Fibroblast of lung (primary cell): ENCODE measurements at places on chromosomes 7 and 10. TPM values are rescaled to one million over a fixed set of nuclear protein-coding genes. Genes with fewer than 3 reads are reported as not detected.

DNA sequence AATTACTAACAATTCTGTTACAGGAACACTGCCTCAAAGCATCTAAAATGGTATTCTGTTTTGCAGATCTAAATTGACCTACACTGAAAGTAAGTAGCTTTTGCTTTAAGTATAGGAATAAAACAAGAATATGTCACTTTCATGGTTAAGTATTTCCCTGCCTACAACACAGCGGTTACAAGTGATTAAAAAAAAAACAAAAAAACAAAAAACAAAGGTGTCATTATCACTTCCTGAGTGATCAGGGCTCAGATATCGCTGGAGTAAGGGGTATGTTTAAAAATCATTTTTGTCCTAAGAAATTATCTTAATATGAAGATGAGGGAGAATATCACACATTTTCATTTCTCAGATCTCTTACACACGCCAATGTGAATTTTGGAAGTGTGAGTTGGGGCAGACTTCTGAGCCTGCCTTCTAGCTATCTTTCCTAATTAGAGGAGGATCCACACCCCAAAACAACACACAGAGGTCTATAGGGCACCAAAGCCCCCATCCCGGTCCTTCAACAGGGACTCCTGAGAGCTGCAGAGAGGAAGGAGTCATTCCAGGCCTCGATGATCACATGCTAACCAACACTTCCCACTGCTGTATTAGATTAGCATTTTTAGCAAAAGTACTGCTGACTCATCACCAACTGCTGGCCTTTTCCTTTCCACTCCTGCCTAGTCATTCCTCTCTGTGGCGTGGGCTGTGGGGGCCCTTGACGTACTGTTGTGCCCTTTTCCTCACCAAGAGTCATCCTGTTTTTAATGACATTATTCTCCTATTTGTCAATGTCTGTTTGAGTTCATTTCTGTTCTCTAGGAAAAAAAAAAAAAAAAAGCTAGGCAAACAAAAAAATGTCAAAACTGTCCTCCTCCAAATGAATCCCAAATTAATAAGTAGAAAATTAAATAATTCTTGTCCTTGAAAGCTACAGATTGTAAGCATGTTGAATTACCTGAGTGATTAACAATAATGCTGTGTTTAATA, 31.2 kb downstream of the PRTFDC1 start:
- DNase-seq: peak; percentile 98

DNA sequence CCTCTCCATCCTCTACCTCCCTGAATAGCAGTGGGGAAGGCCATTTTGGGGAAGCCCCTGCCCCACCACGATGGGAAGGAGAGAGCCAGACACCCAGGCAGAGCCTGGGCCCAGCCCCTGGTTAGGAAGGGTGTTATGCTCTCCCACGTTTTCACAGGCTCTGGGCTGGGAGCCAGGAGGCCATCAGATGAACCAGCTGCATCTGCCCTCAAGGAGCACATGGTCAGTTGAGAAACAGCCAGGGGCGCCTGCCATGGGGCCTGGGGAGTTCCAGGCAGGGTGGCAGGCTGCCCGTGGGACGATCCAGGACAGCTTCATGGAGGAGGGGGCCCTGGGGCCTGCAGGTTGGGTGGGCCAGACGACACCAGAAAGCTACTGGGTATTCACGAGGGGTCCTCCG, 47.5 kb downstream of the CAMK2B start:
- peak; percentile 59 for DNase-seq

DNA sequence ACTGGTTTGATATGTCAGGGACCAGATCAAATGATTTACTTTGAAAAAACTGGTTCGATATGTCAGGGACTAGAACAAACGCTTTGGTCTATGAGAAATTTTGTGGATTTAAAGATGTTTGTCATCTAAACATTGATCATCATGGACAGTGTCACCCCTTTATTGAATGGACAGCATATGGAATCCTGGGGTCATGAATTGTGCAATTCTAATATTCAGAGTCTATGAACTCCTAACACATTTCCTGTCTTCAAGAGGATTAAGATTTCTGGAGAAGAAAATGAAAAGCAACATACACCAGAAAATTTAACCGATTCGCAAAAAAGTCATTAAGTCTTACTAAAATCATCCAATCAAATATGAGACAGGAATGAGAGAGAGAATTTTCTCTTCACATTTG, 106.4 kb upstream of the FAM133B start:
- no peak for DNase-seq

DNA sequence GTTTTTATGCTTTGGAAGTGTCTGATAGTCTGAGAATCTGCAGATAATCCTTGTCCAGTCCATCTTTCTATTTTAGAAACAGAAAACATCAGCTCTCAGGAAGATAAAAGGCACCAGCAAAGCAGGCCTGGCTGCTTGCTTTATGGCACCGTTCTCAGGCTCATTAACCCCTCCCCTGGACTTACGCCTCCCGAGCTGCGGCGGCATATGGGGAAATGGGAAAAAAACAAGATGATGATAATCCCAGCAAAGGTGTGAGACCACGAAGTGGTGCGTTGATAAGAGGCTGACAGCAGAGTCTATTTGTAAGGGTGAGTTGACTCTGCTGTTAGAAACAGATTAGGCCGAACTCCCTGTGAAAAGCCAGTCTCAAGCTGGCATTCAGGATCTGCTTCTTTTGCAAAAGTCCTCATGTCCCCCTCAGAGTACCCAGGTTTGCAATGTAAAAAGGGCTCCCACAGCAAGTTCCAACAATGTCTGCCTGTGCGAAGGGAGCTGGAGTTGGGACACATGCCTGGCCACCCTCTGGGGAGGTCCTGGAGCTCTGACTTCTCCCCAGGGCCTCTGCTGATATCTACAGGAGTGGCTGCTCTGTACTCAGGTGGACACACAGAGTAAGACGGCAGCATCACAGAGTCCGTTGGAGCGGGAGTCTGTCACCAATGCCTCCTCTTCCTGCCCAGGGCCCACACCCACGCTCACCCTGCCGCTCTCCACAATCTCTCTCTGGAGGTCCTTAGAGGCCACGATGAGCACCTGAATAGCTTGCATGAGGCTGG, 54.3 kb downstream of the SPDYE5 start:
- DNase-seq: no peak

- no peak for DNase-seq
Measured at GRCh38 chr7:123653162-123653561, 2.5 kb upstream of the LMOD2 start.

SMKR1 gene
- total RNA-seq: 0.51 and 3.5 TPM in 2 replicates

DNA sequence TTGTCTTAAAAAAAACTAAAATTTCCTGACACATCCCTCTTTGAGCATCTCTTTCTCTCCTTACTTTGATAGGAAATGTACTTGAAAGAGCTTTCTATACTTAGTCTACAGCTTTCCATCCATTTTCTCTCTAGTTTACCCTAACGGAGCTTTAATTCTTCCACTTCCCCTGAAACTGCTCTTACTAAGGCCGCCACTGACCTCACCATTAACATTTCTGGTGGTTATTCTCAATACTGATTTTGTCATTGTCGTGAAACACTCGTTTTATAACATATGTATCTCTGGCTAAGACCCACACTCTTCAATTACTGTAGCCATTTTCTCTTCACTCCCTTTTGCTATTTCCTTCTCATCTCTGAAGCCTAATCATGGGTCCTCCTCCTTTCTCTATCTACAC, 262.0 kb upstream of the FERD3L start:
- DNase-seq: no peak

ZKSCAN5 gene
- 13.6 and 17.5 TPM in 2 replicates for total RNA-seq

- DNase-seq: peak; percentile 92
Measured at GRCh38 chr10:35409094-35409582, 72.8 kb downstream of the CCNY start.

- no peak for DNase-seq
Measured at GRCh38 chr10:11045995-11046775, 28.5 kb downstream of the CELF2 start.

SPACDR gene
- total RNA-seq: under 0.01 and 0.50 TPM in 2 replicates

GRCh38 chr7:1054438-1054837, 10.1 kb downstream of the GPR146 start:
- DNase-seq: no peak

- DNase-seq: no peak
Measured at GRCh38 chr10:100356067-100357017, 9.3 kb downstream of the SCD start.

ABLIM1 gene
- 4.9 and 5.3 TPM in 2 replicates for total RNA-seq

ARMC10 gene
- 47.3 and 50.5 TPM in 2 replicates for total RNA-seq

- DNase-seq: no peak
Measured at GRCh38 chr7:77579797-77580196, 42.7 kb downstream of the PTPN12 start.

DNA sequence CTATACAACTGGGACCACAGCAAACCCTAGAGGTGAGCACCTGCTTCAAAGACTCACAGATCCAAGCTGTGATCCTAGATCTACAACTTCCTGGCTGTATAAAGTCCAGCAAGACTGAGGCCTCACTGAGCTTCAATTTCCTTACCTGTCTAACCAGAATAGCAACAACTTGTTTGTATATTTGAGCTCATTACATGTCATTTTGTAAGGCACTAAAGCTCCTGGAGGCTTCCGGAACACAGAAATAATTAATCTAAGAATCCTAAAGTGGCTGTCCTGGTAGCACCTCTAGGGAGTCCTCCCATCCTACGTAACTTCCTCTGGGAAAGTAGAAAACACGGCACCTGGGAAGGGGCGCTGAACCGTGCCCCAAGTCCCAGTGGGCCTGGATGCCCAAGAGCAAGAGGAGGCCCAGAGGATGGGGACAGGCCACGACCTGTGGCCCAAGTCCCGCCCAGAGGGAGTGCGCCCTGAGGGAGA, 39.4 kb downstream of the HK1 start:
- no peak for DNase-seq

DNA sequence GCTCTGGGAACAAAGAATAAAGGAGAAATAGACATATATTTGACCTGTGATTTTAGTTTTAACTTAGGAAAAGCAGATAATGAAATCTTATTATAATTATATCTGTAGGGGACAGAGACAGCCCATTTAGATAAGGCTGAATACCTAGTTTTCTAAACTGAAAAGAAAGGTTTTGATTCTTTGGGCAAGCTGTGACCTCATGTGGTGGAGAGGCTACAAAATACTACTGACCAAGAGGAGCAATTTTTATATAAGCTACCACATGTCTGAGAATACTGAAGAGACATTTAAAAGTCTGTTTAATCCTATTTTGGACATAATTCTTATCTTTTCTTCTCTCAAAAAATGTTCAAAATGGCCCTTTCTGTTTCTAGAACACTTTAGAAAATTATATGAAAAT, 271.0 kb downstream of the MTERF1 start:
- peak; percentile 11 for DNase-seq

- peak; percentile 89 for DNase-seq
Measured at GRCh38 chr7:70072220-70072619, 473.9 kb downstream of the AUTS2 start.
